ENCODE measurements at places on chromosomes 13 and 19.

- no peak for DNase-seq
Measured at GRCh38 chr19:3639479-3639878, 12.9 kb upstream of the CACTIN start.

DNA sequence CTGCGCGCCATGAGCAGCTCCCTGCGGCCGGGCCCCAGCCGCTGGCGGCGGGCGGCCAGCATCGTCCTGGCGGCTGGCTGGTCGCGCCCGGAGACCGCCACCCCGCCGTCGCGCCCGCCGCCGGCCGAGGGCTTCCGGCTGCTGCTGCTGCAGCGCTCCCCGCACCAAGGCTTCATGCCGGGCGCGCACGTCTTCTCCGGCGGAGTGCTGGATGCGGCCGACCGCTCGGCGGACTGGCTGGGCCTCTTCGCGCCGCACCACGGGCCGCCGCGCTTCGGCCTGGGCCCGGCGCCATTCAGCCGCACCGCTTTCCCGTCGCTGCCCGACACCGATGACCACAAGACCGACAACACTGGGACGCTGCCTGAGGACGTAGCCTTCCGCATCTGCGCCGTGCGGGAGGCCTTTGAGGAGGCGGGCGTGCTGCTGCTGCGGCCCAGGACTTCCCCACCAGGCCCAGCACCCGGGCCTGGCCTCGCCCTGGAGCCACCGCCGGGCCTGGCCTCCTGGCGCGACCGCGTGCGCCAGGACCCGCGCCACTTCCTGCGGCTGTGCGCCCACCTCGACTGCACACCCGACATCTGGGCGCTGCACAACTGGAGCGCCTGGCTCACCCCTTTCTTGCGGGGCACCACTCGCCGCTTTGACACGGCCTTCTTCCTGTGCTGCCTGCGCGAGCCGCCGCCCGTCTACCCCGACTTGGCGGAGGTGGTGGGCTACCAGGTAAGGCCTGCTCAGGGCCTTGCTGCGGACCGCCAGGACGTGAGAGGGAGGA lies 518 bp downstream of the NUDT19 start:
- peak; percentile 32 for DNase-seq

- no peak for DNase-seq
Measured at GRCh38 chr19:18780631-18781030, 10.5 kb downstream of the COMP start.

DNA sequence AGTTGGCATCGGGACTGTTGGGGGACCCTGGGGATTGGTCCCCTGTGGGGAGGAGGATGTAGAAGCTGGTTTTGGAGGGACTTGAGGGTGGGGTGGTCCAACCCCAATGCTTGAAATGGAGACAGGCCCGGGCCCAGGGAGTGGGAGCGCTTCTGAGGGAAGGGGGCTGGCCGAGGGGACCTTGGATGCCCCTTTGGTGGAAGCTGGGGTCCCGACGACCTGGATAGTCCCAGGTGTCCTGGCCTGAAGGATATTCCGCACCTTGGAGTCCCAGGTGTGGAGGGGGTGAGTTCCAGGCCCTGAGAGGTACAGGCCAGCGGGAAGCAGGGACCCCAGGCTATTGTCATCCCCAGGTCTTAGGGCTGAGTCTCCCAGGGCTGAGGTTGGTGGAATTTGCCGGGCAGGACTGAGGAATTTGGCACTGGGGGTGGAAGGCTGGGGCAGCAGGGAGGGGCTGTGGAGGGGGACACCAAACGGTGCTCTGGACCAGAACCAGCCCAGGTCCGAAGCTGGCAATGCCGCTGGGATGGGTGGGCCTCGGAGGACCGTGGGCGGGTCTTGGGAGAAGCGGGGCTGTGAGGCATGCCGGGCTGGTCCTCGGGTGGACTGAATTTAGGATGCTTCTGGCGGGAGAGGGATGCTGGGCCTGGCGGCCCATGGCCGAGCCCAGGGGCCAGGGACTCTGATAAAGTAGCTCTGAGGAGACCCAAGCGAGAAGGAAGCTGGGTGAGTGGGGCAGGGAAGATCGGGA lies 1.8 kb downstream of the HDGFL2 start:
- no peak for DNase-seq

- peak; percentile 40 for DNase-seq
Measured at GRCh38 chr19:49335071-49335783, at the start of gene CD37. Gene CD37 (plus strand): TSS chr19:49335406. CDS start chr19:49335541, 135 bp downstream.

DNA sequence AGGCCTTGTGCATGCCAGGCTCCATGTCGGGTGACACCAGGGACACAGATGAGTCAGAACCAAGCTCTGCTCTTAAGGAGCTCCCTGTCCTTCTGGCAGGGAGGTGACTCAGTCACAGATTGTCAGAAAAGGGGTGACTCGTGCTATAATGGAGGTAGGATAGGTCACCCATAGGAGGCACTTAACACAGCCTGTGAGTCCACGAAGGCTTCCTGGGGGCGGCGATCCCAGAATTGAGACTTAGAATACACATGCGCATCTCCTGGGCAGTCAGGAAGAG lies 19.6 kb downstream of the FUZ start:
- DNase-seq, result no peak

DNA sequence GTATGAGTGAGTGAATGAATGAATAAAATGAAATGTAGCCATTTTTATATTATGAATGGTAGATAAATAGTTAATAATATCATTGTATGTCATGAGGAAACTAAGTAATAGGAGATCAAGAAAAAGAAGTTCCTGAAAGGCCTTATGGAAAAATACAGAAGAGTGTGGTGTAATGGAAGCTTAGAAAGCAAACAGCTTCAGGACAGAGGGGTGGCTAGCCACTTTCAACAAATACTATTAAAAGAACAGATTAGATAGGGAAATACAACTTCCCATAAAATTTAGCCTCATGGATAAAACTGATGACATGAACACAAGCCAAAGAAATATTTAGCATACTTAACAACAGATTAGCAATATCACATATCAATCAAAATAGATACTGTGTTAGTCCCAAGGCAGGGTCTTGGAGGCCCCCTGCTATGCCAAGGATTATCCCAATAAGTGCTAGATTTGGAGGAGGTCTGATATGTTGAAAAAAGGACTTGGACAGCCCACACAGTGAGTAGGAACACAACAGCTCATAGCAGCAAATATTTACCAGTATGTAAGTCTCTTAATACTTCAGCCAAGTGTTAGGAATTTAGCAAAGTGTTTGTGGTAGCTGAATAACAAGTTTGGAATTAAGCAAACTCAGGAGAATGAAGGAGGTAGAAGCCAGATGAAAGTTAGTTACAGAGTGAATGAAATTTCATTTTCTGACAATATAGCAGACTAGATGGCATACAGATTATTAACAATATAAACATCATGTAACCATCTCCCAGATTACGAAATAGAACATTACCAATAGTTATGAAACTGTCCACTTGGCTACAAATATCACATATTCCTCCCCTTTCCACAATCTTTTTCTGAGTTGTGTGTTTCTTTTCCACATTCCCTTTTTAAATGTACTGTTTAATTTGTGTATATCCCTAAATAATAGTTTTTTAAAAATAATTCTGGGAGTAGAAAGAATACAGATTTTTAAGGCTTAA lies 1632.0 kb downstream of the PCDH9 start:
- no peak for DNase-seq

DNA sequence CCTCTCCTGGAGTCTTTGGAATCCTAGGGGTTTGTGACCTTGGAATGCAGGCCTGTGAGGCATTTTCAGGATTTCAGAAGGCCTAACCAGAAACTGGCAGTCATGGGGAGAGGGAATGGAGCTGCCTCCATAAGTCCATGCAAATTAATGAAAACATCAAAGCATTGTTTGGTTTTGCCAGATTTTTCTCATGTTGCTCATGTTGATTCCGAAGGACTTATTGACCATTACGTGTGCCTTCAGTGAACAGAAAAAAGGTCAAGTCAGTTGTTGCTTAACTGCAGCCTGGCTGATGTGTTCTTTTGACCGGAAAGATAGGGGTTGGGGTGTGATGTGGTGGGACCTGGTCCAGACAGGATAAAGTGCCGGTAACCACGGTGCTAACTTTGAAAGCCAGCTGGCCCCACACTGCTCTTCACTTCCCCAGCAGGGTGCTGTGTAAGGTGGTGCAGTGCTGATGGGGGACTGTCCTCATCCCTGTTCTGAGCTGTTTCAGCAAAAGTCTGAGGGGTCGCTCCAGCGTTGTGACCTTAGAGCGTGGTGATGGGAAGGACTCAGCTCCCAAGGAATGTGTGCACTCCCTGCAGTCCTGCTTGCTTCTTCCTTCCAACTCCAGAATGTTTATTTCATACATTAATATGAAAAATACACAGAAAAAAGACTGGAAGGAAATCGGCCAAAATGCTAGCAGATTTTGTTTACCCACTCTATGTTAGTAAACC lies 3.5 kb downstream of the RNF113B start:
- DNase-seq, result no peak

- no peak for DNase-seq
Measured at GRCh38 chr13:113632706-113633484, 25.1 kb downstream of the ATP4B start.

DNA sequence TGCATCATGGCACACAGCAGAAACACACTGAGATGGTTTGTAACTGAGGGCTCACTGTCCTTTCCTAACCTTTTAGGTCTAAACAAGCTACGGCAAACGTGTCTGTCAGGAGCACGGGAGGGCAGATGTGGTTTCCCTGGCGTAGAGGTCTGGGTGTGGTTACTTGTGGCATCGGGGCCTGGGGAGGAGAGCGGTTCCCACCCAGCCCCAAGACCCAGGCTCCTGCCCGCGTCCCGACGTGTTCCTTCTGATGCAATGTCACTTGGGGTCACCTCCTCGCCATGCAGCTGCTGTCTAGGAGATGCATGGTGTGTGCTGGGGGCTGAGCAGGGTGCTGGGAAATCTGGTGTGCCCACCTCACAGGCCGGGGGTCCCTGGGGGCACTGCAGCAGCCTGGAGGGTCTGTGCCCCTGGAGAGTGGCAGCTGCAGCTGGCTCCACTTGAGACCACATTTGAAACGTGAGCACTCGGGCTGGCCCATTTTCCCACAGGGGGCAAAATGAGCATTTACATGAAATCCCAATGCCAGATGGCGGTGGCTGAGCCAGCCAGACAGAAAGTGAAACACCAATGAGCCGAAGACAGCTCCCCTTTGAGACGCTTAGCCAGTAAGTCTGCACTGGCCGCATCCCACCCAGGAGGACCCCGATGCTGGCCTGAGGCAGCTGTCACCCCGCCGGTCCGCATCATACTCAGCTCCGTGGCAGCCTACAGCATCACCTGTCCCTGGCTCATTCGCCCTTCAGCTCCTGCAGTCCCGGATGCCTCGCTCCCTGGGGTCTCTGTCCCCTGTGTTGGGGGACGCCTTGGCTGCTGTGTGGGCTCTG lies 22.3 kb upstream of the MYDGF start:
- DNase-seq, result no peak

DNA sequence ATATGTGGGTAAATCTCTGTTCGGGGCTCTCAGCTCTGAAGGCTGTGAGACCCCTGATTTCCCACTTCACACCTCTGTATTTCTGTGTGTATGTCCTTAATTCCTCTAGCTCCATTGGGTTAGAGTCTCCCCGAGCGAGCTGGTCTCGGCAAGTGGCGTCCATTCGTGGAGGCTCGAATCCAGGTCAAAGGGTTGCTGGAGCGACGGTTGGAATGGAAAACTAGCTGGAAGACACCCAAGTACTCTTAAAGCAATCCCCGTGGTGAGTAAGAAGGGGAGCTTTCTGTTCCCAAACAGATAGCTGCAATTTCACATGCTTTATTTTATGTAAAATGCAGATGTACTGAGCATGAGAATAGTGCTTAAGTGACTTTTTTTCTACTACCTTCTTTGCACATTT lies 277.5 kb upstream of the SGCG start:
- no peak for DNase-seq

GRCh38 chr13:100484702-100485101 lies 103.9 kb downstream of the GGACT start:
- no peak for DNase-seq

DNA sequence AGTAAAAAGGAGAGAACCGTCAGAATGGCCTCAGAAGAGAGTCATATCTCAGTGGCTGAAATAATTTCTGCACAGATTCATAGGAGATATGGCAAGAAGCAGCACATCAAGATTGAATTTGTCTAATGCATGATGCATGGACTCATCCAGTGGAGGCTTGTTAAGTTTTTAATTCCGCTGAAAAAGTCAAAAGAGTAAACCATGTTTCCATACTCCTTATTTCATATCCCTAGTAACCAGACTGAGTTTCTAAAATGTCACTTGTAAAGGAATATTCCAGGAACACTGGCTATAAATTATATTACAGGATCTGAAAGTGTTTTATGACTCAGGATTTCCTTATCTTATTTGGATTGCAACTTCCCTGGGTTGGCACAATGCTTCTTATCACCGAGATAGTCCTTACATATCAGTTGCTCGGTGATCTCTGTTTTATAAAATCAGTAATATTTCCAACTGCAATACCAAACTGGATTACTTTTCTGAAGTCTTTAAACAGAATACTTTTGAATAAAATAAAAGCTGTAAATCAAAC lies 180.2 kb upstream of the TSC22D1 start:
- DNase-seq, result no peak

GRCh38 chr19:8196271-8196927 lies 12.8 kb upstream of the CERS4 start:
- no peak for DNase-seq

- no peak for DNase-seq
Measured at GRCh38 chr13:109880371-109881346, 94.3 kb upstream of the IRS2 start.

- DNase-seq, result peak; percentile 99
Measured at GRCh38 chr13:100674872-100675660, 471 bp upstream of the TMTC4 start.

GRCh38 chr19:2048959-2049740 lies 1.9 kb downstream of the MKNK2 start:
- DNase-seq, result no peak

DNA sequence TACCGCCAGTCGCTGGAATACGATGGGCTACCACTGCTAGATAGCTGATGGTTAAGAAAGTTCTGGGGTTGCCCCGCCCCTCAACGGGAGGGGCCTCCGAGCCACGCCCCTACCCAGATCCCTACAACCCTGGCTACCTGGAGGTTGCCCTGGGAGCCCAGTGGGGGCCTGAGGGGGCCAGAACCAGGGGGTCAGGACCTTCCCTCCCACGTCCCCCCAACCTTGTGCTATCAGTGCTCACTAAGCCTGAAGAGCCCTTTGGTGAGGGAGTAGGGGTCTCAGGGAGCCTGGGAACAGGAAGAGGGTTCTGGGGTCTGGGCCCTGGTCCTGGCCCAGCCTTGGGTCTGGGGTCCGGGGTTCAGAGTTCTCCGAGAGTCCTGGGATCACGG lies 8.9 kb downstream of the OCEL1 start:
- peak; percentile 52 for DNase-seq

DNA sequence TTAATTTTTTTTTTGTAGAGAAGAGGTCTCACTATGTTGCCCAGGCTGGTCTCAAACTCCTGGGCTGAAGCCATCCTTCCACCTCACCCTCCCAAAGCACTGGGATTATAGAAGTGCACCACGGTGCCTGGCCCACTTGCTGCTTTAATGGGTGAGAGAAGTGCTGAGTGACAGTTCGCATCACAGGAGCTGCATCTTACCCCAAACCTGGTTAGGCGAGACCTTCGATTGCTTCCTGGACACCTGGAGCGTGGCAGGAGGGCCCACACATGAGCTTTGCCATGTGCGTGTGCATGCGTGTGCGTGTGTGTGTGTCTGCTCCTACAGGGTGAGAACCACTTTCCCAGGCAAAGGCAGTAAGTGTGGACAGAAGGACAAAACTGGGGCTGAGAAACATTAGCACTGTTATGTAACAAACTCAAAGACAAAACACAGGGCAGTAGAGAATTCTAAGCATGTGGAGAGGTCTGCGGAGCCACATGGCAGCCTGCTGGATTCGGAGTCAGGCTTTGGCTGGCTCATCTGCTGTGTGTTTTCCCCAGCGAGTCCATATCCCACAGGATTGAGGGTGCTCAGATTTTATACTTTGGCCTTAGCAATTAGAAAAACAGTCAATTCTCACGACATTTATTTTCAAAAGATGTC lies 11.7 kb upstream of the MTIF3 start:
- DNase-seq, result no peak

GRCh38 chr19:17457616-17458015 lies 3.1 kb downstream of the NXNL1 start:
- DNase-seq, result no peak
